BE2C (cell line): ENCODE measurements at places on chromosomes 11 and 22.
A peak's percentile ranks its signal among the peaks of the same experiment; 100 is the strongest.

GRCh38 chr22:17138513-17138912, 17.4 kb upstream of the TMEM121B start:
- no peak for DNase-seq

DNA sequence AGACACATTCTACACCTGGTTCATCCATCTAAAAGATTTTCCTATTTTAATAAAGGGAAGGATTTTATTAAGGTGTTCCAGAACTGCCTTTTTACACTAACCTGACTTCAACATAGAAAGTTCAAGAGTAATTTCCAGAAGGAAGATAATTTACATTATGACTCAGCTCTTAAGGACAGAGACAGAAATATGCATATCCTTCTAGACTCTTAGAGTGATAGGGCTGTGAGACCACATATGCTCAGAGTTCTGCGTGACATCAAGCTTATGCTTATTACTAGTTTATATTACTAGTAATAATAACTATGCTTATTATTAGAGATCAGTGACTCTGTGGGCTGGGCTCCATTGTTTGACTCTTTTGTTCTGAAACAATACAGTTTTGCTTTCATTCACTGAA, 4.6 kb downstream of the PDGFD start:
- no peak for DNase-seq

DNA sequence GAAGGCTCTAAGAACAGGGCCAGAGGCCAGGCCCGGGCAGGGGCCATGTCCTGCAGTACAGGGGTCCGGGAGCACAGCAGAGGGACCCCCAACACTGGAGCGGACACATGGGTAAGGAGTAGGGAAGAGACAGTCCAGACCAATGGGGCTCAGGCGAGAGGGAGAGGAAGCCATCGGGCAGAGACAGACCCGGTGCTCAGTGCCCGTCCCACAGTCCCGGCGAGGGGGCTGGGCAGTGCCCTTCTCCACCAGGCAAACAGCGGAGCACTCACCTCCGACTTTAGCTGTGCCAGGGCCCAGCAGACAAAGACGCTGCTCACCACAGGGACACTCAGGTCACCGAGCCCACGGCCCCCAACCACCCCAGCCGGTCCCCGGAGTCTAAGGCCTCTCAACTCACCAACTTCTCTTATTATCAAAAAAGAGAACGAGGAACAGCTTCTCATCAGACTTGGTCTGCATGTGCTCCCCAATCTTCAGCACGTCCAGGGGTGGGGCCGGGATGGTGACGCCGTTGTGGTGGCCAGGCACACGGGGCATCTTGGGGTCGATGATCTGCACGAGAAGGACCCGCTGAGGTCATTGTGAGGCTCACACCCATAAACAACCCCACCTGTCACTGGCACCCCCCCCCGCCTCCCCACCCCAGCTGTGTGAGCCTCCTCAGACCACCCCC, 52.3 kb downstream of the BRD1 start:
- no peak for DNase-seq

- no peak for DNase-seq
Observed at GRCh38 chr22:26865021-26865420, 207.6 kb downstream of the MIAT start.

DNA sequence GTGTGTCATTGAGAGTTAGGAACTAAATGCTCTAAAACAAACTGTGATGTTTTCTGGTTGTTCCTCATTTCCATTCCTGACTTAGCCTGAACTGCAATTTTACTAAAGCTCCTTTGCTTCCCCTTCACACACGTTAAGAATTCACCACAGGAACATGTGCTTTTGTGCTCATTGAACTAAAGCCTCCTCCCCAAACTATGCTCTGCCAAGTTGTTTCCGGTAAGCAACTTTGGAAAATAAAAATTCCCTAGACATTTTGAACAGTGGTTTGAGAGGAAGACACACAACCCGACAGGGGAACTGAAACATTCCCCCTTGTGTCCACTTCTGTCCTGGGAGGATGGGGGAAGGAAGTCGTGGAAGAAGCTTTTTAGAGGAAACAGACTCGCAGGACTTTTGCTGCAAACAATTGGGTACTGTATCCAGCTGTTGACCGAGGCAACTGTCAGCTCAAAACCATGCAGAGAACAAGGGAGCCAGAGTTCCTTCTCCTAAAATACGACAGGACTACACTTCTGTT, 66.9 kb downstream of the GAB2 start:
- DNase-seq: no peak

DNA sequence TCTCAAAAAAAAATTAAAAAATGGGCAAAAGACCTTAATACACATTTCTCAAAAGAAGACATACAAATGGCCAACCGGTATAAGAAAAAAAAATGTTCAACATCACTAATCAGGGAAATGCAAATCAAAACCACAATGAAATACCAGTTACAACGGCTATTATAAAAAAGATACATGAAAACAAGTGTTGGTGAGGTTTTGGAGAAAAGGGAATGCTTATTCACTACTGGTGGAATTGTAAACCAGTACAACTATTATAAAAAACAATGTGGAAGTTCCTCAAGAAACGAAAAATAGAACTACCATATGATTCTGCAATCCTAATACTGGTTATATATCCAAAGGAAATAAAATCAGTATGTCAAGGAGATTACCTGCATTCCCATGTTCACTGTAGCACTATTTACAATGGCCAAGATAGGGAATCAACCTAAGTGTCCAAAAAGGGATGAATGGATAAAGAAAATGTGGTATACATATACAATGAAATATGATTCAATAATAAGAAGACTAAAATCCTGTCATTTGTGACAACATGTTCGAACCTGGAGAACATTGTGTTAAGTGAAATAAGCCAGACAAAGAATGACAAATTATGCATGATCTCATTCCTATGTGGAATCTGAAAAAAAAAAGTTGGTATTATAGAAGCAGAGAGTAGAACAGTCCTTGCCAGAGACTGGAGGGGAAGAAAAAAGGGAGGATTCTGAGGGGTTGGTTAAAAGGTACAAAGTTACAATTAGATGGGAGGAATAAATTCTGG, 256.9 kb upstream of the PITPNB start:
- no peak for DNase-seq

DNA sequence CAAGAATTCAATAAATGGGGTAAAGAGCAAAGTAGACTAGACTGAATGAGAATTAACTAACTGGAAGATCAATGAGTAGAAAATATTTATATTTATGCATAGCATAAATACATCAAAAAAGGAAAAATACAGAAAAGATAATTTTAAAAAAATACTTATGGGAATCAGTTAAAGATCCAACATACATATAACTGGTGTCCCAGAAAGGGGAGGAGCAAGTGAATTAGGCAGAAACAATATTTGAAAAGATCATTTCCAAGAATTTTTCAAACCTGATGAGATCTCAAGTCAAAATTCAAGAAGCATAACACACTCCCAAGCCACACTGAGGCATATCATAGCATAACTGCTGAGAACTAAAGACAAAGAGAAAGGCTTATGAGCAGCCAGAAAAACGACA, 62.7 kb upstream of the SHISAL1 start:
- no peak for DNase-seq

DNA sequence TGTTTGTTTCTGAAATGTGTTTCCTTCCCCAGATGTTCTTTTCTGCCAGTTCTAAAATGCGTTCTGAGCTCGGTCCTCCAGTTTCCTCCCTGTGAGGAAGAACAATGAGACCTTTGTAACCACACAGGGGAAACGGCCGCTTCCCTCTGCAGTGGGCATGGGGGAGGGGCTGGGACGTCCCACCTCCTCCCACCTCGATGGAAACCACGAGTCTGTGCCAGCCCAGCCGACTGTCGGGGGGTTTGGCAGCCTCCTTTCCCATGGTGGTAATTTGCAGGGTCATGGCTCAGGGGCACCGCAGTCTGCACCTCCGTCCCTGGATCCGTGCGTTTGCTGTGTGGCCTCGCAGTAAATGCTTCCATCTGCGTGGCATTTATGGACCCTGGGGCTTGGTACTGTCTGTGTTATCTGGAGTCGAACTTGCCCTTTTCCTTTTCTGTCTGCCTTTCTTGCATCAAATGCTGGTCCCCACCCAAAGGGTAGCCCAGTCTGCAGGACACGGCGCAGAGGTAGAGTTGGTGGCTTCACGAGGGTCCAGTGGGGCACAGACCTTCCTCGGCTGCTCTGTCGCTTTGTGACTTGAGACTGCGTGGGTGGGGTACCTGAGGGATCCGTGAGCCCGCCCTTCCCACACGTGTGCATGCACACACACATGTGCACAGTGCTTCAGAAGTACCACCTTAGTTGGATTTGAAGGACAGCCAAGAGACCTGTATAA, 16.1 kb downstream of the LRP5 start:
- peak; percentile 60 for DNase-seq

DNA sequence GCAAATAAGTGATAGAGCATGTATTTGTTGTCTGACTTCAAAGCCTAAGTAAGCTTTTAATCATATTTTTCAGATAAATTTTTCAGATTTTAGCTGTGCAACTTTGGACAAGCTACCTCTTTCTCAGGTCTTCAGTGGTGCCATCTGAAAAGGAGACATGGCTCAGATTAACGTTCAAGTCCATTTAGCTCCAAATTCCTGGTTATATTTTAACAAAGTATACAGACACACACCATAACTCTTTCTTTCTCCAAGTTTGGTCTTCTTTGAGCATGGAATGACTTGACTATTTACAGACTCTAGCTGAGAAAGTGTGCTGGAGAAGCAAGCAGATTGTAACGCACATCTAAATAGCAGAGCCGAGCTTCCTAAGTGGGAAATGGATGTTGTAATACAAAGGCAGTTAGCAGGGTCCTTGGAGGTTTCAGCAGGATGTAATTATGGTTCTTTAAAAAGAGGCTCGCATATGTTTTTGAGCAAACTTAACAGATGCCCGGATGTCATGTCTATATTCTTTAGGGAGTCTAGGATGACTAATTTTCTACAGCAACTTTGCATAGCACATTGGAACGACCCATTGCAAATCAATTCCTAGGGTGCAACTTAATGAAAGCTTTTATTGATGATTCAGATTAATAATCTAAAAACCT, 128.1 kb upstream of the E2F8 start:
- no peak for DNase-seq

DNA sequence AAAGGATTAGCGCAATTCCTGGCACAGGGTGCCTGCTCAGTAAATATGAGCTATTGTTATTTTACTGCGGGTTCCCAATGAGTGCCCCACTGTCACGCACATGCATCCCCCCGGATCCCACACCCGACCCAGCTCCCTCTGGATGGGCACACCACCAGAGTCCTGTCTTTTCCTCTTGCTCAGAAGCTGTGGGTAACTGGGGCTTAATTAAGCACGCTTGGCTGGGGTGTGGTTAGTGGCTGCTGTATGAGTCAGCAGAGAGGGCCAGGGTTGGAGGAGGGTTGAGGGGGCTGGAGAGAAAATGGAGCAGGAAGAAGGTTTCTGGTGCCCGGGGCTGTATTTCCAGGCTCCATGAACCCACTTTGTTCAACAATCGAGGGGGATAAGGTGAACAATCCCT, 30.3 kb upstream of the NECTIN1 start:
- peak; percentile 54 for DNase-seq

DNA sequence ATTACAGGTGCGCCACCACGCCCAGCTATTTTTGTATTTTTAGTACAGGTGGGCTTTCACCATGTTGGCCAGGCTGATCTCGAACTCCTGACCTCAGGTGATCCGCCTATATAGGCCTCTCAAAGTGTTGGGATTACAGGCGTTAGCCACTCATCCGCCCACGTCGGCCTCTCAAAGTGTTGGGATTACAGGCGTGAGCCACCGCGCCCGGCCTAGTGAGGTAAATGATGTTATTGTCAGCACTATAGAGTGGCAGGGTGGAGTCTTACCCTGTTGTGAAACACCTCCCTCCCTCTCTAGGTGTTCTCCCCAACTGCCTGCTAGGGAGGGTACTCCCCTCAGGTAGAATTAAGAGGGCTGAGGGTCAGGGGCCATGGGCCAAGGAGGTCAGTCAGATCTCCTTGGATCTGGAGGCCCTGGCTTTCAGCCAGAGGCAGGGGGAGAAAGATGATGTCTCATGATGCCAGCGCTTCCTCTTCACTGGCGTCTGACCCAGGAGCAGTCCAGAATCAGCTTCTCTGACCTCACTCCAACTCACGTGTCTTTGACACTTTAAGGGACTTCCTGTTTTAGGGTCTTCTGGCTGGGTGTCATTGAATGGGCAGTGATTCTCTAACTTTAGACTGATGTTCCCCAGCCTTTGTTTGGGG, 2.0 kb downstream of the GGA1 start:
- DNase-seq: no peak

DNA sequence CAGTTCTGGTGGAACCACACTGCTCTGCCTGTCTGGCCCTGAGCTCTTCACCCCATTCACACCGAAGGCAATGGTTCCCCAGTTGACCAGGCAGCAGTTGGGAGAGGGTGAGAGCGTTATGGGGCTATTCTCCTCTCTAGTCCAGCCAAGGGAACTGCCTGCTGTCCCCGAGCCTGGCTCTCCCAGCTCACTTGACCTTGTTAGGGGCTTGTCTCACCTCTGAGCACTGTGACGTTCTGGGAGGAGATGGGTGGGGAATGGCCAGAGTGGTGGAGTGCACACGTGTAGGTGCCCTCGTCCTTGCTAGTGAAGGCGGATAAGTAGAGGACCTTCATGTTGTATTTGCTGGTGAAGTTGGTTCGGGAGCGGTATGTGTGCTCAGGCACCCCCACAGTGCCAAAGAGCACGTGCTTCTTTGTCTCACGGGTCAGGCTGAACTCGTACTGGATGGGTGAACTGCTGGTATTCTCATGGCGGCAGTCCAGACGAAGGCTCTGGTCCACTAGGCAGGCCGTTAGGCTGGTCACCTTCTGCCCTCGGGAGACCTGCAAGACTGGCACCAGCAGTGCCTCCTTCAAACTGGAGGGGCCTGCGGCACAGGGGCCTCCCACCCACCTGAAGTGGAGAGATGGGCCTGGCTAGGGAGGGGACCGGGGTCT, 3.0 kb downstream of the THY1 start:
- DNase-seq: no peak

DNA sequence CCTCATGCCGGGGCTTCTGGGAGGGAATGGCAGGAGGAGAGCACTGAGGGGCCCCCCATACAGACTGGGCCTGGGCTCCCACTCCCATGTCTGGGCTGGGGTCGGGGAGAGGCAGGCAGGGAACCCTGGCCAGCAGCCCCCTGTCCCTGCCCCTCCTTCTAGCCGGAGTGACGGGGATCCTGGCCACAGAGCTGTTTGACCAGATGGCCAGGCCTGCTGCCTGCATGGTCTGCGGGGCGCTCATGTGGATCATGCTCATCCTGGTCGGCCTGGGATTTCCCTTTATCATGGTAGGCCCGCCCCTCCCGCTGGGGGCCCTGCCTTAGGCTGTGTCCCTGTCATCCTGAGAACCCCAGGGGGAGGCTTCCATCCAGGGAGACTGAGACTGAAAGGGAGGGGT, 10.0 kb upstream of the MIF start:
- peak; percentile 70 for DNase-seq

- DNase-seq: peak; percentile 50
Observed at GRCh38 chr22:50502628-50503474, 4.7 kb downstream of the LMF2 start.

GRCh38 chr11:62108971-62109404, 14.8 kb upstream of the INCENP start:
- no peak for DNase-seq

- DNase-seq: no peak
Observed at GRCh38 chr11:28461846-28462245, 353.7 kb downstream of the METTL15 start.

GRCh38 chr11:15615398-15616096, 500.8 kb downstream of the INSC start:
- DNase-seq: no peak

GRCh38 chr11:86702220-86702983, 30.0 kb upstream of the ME3 start:
- DNase-seq: no peak
